Dorsolateral prefrontal cortex (tissue), 122 donors: ENCODE measurements at places on chromosomes 11 and 22.
A peak's percentile ranks its signal among the peaks of the same experiment; 100 is the strongest.

GRCh38 chr11:9688716-9689511 is 25.0 kb downstream of the SWAP70 start:
- no peak for DNase-seq

GRCh38 chr11:2482204-2482603 is 37.4 kb downstream of the KCNQ1 start:
- DNase-seq: no peak

DNA sequence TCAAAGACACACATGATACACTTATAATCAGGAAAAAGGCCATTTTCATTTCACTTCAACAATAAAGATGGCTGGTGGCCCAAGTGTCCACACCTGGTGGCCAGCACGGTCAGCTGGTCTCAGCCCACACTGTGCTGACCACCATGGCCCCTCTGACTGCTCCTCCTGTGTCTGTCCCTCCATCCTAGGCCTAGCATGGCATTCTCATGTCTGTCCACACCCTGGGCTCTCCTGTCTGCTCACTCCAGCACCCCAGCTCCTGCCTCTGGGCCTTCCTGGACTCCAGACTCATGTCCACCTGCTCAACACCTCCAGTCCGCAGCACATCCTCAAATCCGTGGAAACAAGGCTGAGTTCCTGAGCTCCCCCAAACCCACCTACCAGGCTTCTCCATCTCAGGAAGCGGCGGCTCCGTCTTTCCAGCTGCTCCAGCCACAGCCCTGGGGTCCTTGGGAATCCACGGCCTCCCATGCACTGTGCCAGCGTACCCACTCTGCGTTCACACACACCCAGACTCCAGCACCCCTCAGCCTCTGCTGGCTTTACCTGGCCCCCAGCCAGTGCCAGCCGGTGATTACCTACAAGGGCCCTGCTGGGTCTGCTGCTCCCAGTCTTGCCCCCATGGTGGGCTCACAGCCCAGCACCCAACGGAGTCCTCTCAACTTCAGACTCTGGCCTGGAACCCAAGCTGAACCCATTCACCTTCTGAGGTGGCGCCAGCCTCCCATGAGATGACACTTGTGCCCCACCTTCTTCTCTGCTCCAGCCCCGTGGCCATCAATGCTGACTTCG is 13.9 kb downstream of the SIRT3 start:
- no peak for DNase-seq

- no peak for DNase-seq
These were observed 42.0 kb downstream of the APIP start for GRCh38 chr11:34874202-34874601.

- DNase-seq: no peak
These were observed 3.9 kb downstream of the VWA5A start for GRCh38 chr11:124119103-124119502.

DNA sequence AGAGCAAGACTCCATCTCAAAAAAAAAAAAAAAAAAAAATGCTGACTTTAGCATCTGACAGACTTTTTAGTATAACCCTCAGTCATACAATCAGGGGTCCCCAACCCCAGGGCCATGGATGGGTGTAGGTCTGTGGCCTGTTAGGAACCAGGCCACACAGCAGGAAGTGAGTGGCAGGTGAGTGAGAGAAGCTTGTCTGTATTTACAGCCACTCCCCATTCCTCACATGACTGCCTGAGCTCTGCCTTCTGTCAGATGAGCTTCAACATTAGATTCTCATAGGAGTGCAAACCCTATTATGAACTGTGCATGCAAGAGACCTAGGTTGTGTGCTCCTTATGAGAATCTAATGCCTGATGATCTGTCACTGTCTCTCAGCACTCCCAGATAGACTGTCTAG is 3.3 kb downstream of the FAM227A start:
- DNase-seq: no peak

DNA sequence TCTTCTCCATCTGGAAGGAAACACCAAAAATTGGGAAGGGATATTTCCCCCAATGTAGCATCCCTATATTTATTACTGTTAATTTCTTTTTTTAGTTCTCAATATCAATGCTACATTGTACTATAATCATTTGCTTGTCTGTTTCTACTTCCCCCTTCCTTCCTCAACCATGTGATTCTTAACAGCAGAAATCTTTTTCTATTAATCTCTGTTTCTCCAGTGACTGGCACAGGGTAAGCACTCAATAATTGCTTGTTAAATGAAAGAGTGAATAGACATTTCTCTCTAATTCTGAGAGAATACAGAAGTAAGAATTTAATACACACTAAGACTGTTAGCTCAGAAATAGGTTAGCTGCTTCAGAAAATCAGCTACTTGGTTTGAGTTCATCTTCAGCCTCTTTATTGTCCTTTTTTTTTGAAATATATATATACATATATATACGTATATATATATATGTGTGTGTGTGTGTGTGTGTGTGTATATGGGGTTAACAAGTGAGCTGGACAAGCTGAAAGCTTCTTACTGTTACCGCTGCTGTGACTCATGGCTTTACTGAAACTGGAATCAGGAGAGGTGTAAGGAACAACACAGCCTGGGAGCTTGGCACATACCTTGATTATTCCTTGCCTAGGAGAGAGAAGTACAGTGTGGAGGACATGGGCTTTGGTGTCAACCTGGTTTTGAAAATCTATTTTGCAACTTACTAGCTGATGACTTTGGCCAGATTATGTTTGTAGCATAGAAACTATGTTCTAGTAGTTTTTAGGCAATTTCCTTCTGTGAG is 26.2 kb upstream of the PDE3B start:
- no peak for DNase-seq

DNA sequence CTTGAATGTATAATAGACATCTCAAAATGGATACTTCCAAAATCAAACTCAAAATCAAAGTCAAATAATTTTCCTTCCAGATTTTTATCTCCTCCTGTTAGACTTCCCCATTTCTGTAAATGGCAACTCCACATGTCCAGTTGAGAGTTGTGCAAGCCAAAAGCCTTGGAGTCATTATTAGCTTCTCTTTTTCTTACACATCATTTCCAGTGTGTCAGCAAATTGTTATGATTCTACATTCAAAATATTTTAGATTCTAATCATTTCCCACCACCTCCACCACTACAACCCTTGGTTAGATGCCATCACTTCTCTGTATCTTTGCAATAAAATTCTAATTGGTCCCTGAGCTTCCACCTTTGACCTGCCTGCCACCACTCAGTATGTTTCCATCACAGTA is 155.7 kb downstream of the CNTN5 start:
- no peak for DNase-seq

DNA sequence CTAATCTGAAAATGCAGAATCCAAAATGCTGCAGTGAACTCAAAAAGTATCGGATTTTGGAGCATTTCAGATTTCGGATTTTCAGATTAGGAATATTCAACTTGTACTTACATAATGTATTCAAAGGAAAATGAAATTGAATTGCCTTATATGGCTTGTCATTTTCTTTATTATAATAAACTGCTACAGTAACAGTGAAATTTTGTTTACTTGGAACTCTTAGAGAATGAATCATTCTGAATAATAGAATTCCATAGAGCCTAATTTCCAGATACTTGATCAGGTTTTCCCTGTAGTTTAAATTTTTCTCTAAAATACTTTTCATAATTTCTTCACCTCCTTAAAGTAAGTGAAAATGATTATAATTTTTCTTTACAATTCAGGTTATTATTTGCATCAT is 17.3 kb downstream of the TTC17 start:
- no peak for DNase-seq

GRCh38 chr11:103215812-103216211 is 106.6 kb downstream of the DYNC2H1 start:
- DNase-seq: no peak

DNA sequence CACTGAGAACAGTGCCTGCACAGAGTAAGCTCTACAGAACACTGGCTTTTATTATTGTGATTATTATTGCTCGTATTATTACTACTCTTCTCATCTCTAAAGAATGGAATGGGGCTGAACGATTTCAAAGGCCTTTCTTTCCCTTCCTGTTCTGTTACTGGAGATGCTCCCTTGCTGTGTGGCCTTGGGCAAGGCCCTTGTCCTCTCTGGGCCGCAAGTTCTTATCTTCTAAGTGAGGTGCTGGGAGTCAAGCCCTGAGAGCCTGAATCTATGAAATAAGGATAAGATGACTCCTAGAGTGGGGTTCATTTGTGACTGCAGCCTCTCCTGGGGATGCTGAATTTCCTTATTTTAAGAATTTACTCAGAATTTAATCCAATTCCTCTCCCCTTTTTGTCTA is 113.5 kb downstream of the FBXO7 start:
- DNase-seq: no peak

DNA sequence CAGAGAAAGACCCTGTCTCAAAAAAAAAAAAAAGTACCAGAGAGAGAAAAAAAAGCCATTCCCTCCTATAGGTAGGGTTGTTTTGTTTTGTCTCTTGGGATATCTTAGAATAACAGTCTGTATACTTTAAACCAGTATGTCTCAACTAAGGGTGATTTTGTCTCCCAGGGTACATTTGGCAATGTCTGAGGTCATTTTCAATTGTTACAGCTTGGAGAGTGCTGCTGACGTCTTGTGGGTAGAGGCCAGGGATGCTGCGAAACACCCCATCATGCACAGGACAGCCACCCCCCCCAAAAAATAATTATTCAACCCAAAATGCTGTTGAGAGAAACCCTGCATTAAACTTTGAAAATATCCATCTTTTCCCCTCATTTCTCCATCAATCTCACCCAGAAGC is 56.1 kb upstream of the CRTAM start:
- no peak for DNase-seq

GRCh38 chr11:79471071-79471844 is 30.4 kb upstream of the TENM4 start:
- DNase-seq: no peak

DNA sequence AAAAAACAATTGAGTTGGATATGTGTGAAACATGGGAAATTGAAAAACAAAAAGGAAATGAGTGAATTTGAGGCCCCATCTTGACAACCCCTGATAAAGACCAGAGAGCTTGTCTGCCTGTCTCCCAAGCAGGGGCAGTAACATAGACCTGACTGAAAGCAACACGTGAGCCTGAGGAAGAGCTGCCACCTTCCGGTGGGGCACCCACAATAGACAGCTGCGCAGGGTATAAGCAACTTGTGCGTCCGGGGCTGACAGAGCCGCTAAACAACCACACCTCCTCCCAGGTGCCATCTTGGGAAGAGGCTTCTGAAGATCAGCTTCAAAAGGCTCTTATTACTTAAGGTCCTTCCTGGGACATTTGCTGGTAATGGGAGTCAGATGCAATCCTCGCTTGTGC is 166.8 kb downstream of the NTM start:
- no peak for DNase-seq

- DNase-seq: no peak
These were observed 330.8 kb upstream of the DDI1 start for GRCh38 chr11:103705642-103706041.

- no peak for DNase-seq
These were observed 170.1 kb downstream of the GRIK4 start for GRCh38 chr11:120681434-120682331.

DNA sequence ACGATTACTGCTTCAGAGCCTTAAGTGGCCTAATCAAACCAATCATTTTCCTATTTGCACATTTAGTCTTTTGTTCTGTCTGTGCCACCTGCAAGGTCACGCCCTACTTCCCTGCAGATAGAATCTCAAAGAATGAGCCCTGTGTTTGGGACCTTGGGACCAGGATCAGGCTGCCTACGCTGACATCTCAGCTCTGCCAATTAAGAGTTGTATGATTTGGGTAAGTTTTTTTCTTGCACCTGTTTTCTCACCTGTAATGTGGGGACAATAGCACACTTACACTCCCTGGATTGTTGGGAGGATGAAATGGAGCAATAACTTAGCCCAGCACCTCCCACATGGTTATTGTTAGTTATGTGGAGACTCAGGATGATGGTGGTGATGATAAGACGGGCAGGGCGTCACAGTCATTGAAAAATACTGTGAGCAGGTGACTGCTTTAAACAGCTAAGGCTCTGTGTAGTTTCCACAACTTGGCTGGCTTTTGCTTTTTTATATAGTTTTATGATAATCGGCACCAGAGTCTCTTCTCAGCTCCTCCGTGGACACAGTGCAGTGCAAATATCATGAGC is 155.0 kb downstream of the ADAMTS15 start:
- no peak for DNase-seq

- peak; percentile 47 for DNase-seq
These were observed 8.2 kb downstream of the SUSD2 start for GRCh38 chr22:24189249-24190158.
